ENCODE measurements at places on chromosomes 2 and 18.

- DNase-seq, result no peak
Measured at GRCh38 chr2:98377544-98377943, 31.3 kb downstream of the CNGA3 start.

- no peak for DNase-seq
Measured at GRCh38 chr2:75022516-75022915, 64.1 kb downstream of the POLE4 start.

- DNase-seq, result no peak
Measured at GRCh38 chr2:76763276-76763675, 758.9 kb downstream of the LRRTM4 start.

- no peak for DNase-seq
Measured at GRCh38 chr2:216436383-216436782, 24.1 kb downstream of the SMARCAL1 start.

DNA sequence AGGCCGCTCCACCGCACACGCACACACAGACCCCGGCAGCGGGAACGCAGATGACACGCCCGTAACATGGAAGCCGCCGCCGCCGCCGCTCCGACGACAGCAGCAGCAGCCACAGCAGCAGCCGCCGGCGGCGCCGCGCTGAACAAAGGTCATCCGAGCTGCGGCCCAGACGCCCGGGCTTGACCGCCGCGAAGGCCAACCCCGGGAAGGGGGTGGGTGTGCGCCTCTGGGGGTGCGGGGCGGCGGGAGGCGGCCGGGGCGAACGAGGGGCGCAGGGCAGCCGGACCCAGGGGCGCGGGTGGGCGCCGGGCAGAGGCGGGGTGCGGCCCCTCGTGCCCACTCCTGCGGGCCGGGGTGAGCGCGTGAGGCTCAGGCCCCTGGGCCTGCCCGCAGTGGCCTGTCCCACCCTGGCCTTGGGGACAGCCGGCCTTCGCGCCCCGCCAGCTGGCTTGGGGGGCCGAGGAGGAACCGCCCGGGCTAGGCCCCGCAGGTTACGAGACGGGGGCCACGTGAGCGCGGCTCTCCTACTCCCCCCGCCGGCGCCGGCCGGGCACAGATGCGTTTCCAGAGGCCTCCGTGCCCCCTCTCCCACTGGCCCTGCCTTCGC is 1.0 kb upstream of the ZNF532 start:
- no peak for DNase-seq

- no peak for DNase-seq
Measured at GRCh38 chr2:127909019-127909418, 23.3 kb upstream of the AMMECR1L start.

- DNase-seq, result no peak
Measured at GRCh38 chr2:71275939-71276310, 49.0 kb upstream of the PAIP2B start.

GRCh38 chr2:27967076-27967475 is 76.5 kb downstream of the BABAM2 start:
- DNase-seq, result no peak

DNA sequence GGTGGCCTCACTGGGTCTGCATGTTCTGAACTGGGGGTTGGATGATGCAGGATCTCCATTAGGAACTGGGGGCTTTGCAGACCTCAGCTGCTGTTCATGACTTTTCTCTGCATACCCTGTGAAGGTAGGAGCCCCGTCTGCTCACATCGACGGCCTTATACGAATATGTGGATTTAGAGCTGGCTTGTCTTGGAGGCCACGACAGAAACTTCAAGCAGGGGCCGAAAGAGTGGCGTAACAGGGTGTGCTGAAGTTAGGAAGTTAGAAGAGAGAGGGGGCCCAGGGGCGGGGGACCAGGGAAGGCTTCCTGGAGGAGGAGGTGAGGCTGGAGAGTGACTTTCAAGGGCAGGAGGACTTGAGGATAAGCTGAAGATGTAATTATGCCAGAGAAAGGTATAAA is 144.9 kb downstream of the TSN start:
- no peak for DNase-seq

- DNase-seq, result no peak
Measured at GRCh38 chr2:225600444-225600843, 200.9 kb downstream of the NYAP2 start.

DNA sequence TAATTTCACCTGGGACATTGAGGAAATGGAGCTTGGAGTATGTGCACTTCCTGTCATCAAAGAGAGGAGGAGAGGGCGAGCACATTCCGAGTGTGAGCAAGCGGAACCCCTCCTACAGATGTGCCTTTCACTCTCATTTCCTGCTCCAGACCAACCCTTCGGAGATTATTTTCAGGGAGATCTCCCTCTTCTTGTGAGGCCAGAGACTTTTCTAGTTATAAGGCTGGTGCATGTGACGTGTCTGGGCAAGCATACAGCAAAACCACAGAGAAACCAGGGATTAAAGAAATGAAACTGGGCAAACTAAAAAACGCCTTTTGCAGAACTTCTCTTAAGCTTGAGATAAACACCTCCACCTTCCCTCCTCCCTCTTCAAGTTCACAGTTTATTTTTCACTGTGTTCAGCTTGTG is 409.2 kb upstream of the TCF4 start:
- DNase-seq, result no peak

DNA sequence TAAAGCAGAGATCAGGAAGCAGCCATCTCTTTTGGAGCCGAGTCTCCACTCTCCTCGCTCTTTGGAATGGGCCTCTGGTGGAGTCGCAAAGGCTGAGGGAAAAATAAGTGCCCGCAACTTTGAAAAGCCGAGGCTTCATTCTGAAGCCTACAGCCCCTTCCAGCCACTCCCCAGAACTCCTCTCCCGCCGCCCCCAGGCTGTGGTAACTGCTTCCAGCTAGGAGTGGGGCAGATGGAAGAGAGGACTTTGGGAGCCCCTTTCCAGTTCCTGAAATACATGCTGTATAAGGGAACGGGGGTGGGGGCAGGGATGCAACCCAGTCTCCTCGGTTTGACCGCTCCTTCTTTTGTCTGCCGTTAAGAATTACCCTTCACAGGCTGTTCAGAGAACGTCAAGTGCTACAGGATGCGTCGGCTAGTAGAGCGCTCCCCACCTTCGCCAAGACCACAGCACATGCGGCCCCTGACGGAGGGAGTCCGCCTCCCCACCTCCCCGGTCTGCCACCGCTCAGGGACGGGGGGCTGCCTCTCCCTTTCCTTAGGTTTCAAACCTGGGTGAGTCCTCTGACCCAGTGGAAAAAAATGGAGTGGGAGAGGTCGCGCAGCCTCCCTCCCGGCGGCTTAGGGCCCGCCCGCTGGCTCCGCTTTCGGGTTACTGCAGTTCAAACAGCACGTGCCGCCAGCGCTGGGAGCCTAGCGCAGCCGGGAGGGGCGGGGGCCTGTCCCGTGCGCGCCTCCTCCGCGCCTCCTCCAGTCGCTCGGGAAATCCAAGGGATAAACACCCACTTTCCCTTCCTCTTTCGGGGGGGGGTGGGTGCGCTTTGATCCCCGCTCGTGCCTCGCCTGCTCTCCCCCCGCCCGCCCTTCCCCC is 4.9 kb downstream of the CYP26B1 start:
- no peak for DNase-seq

DNA sequence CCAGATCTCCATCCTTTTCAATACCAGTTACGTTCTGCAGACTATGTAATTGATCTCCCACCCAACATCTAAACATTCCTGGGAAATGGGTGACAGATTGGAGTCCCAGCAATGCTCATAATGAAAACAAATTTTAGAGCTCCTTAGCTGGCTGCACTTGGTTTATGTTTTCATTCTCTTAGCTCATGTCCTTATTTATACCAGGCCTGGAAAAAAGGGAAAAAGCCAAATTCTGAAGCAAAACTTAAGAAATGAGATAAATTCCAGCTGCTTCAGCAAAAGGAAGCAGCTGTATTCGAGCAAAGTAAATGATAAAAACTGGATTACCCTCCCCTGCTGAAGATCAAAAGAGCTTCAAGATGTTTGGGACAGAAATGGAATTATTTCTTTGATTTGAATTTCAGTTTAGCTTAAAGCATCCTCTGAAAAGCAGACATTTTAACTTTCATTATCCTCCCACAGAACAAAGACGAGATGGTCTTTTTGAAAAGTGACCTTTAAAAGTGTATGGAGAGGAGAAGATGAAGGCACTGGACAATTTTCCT is 196.5 kb upstream of the THUMPD2 start:
- no peak for DNase-seq

DNA sequence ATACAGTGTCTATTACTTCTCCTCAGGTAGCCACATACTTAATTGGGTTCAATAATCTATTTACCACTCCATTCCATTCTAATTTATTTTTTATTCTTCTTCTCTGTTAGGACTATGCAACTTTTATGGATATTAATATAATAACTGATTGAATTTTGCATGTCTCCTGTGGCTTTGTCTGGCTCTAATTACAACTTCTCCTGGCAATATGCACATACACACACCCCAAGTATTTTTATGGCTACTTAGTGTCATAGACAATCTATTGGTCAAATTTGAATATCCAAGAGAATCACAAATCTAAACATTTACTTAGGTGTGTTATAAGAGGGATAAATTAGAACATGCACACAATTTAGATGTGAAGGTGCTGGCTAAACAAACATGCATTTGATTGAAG is 73.1 kb downstream of the BOD1L2 start:
- no peak for DNase-seq

DNA sequence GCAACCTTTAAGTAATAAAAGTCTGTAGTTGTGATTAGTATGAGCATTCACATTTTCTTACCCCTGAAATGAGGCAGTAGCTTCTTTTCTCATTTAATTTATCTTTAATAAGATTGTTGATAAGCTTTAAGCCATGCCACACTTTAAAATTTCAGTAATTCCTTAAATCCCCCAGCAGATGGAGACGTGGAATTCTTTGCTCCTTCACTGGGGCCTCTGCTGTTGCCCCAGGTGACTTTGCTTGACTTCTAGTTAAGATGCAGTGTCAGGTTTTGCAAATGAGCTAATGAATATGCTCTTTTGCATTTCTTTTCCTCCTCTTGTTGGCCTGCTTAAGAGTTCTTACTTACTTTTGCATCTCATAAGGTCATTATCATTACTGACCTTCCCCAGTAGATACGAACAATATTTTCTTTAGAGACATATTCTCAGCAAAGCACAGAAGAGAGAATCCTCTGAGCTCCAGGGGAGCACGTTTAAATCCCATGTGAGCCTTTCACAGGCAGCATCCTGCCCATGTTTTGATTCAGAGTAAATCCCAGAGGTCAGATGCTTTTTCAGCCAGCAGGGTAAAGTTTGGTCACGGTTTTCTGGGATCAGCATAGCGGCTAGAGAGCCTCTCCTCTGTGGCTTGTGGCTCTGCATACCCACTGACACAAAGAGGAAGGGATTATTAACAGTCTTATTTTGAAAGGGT is 222.9 kb downstream of the PTPRM start:
- DNase-seq, result no peak

- no peak for DNase-seq
Measured at GRCh38 chr2:105772362-105772761, 27.6 kb downstream of the NCK2 start.

GRCh38 chr2:20447437-20448245 is 767 bp downstream of the RHOB start:
- no peak for DNase-seq

DNA sequence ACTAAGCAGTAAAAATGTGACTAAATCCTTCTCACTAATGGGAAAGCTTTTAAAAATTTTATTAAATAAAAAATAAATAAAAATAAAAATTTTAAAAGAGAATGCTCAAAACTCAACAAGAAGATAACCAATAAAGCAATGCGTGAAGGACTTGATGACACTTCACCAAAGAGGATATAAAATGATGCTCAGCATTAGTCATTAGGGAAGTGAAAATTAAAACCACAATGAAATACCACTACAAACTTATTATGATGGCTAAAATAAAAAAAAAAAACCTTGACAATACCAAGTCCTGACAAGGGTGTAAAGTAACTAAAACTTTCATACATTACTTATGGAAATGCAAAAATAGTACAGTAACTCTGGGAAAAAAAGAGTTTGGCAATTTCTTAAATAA is 3.3 kb upstream of the WDR75 start:
- DNase-seq, result no peak

GRCh38 chr2:28360718-28361293 is 31.9 kb upstream of the FOSL2 start:
- no peak for DNase-seq

GRCh38 chr2:234970099-234970440 is 18.3 kb downstream of the SH3BP4 start:
- DNase-seq, result no peak

DNA sequence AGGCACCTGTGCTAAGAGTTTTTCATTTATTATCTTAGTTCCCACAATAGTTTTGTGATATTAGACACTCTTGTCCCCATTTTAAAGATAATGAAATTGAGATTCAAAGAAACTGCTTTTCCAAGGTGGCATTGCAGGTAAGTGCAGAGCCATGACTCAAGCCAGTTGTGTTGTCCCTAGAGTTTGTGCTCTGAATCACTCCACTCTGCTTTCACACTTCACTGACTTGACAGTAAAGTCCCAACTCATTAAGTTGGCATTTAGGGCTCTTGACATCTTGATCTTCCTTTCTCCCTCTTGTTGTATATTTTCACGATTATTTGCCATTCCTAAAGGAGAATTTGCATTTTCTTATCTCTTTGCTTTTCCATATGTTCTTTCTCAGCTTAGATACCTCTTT is 114.3 kb downstream of the DIS3L2 start:
- DNase-seq, result no peak

GRCh38 chr18:44036501-44036900 is 644.2 kb upstream of the SETBP1 start:
- no peak for DNase-seq

GRCh38 chr2:11103984-11104793 is 51.1 kb upstream of the SLC66A3 start:
- DNase-seq, result peak; percentile 14

DNA sequence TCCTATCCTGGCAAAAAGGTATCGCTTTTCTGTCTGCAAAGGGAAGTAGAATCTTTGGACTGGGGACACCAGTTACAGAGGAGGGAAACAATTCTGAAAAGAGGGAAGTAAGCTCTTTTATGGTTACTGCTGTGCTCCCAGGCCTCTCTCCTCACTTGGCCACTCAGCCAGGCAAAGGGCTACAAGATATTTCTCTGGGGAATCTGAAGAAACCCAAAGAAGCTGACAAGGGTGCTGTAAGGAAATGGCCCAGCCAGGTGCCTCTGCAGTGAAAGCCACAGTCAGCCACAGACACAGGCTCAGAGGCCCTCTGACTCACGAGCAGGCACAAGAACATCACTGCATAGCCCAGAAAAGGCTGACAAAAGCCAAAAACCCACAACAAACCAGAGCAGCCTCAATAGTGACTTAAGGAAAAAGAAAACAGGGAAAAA is 5.8 kb downstream of the HDLBP start:
- peak; percentile 65 for DNase-seq

GRCh38 chr18:49632588-49632987 is 70.7 kb downstream of the LIPG start:
- DNase-seq, result no peak

- no peak for DNase-seq
Measured at GRCh38 chr2:224034017-224034416, 5.1 kb downstream of the SERPINE2 start.
